ENCODE measurements at places on chromosomes 11 and 22.

DNA sequence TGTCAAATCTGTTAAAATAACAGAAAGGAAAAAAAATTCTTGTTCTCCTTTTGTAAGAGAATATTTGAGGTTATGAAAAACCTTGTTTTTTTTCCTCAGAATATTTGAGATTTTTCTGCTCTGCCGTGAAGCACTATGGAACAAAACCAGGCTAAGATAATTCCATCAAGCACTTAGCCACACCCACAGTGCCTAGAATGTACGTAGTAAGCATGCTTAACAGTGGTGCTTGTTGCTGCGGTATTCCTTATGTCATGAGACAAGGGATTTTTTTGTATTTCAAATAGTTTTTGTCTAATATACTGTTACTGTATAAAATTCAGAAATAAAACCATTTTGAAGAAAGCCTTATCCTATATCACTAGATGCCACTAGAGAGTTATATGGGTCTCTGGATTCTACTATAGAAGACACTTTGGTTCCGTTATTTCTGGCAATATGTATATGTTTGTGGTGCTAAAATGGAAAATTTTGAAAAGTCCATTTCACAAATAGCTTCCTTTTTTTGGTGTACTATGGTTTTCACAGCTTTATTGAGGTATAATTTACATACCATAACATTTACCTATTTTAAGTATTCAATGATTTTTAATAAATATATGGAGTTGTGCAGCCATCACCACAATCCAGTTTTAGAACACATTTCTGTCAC, 23.7 kb downstream of the PDHX start:
- DNase-seq, result no peak

GRCh38 chr11:121351083-121351630, 58.6 kb downstream of the SC5D start:
- DNase-seq, result no peak

- no peak for DNase-seq
Measured at GRCh38 chr11:122751292-122752070, 86.8 kb upstream of the CRTAM start.

DNA sequence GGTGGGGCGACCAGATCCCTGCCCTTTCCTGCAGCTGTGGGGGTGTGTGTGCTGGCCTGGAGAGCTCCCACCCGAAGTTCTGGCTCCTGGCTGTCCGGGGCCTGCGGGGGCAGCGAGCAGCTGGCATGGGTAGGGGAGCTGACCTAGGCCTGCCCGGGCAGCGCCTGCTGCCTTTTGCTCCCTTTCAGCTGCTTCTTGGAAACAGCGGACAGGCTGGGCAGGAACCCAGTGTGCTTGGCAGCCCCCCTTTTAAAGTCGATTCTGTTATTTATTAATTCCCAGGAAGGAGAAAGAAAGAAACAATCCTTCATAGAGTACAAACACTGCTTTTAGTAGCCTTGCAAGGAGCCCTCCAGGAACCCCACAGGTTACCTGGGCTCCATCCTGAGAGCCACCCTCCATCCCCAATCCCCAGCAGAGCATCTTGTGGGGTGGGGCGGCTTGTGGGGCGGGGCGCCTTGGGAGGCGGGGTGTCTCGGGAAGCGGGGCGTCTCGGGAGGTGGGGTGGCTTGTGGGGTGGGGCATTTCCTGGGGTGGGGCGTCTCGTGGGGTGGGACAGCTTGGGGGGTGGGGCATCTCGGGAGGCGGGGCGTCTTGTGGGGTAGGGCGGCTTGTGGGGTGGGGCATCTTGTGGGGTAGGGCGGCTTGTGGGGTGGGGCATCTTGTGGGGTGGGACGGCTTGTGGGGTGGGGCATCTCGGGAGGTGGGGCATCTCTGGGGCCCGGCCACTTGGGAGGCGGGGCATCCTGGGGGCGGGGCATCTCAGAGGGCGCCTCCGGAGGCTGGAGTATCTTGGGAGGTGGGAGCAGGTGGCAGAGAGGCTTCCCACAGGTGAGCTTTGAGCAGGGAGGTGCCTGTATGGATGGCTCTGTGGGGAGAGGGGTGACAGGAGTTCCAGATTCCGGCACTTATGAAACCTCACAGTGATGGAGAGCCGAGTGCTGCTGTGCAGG, 7.0 kb downstream of the CD81 start:
- peak; percentile 76 for DNase-seq

DNA sequence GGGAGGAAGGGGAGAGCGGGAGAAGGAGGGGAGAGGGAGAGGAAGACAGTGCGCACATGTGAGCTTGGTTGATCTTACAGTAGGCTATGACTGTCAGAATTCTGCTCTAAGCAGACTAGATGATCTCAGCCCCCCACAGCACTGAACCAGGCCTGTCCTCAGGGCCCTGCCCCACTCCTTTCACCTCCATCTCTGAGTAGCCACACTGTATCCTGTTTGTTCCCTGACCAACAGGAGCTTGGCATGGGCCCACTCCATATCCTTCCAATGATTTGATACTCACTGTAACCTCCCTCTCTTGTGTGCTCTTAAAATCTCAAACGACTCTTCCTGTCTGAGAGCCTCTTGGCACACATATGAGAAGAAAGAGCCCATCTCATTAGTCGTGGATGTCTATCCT, 86.1 kb upstream of the PARVA start:
- no peak for DNase-seq

- DNase-seq, result no peak
Measured at GRCh38 chr22:31923136-31923535, 21.2 kb upstream of the YWHAH start.

GRCh38 chr22:32355760-32356159, 1.9 kb upstream of the RFPL3 start:
- no peak for DNase-seq

DNA sequence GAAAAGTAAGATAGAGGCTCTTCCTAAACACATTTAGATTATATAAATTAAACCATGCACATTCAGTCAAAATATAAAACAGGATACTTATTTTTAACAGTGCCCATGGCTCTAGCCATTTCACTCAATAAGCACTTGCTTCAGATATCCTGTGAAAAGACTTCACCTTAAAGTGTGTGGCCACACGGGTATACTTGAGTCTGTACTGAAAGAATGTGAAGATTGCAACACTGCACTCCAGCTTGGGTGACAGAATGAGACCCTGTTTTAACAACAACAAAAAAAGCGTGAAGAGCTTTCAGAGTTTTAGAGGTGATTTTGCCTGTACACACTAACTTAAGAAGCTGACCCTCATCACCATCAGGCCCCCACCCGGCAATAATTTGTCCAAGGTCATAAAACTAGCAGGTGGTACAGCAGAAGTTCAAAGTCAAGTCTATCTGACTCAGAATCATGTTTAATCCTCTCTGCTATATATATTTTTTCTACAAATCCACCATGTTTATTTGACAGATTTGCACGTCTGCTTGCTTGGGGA, 203.5 kb upstream of the GUCY1A2 start:
- no peak for DNase-seq

DNA sequence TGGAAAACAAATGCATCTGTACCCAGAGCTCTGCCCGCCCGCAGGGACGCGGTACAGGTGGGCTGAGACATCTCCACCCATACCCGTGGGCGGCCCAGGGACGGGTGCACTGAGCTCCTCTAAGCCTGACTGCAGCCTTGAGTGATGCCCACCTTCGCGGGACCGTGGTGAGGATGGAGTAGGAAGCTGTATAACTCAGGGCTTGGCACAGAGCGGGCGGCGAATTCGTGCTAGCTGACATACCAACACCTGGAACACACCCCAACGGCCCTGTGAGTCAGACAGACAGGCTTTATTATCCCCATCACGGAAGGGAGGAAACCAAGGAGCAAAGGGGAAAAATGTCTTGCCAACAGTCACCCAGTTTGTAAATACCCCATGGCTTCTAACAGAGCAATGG, 61.9 kb downstream of the SMCO4 start:
- DNase-seq, result no peak

- no peak for DNase-seq
Measured at GRCh38 chr22:23104187-23104971, 34.1 kb downstream of the GNAZ start.

DNA sequence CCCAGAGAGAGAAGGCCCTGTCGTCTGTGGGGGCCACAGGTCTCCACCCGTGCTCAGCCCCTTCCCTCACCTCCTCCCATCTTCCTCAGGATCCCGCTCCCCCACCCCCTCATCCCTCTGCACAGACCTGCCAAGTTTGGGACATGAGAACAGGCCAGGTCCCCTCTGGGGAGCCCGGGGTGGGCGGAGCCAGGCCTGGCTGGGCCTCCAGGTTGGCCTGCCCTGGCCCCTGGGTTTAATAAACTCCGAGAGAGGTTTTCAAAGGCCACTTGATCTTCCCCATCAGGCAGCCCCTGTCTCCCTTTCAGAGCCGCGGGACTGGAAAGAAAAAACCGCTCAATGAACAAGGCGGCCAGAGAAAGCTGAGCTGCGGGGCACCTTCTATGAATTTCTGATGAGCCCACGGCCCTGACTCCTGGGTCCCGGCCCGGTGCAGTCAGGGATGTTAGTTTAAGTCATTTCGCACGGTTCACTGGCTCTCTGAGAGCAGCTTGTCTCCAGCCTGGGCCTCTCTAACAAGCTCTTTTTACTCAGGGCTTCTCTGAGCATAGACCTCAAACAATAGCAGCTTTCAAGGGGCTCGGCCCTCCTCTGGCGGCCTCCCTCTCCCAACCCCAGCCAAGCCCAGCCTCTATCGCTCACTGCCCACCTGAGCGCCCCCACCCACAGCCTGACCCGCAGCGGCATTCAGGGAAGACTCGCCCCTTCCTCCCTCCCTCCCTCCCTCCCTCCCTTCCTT, 64.8 kb downstream of the RPUSD4 start:
- no peak for DNase-seq

GRCh38 chr22:22059291-22060002, 76.9 kb upstream of the TOP3B start:
- no peak for DNase-seq

DNA sequence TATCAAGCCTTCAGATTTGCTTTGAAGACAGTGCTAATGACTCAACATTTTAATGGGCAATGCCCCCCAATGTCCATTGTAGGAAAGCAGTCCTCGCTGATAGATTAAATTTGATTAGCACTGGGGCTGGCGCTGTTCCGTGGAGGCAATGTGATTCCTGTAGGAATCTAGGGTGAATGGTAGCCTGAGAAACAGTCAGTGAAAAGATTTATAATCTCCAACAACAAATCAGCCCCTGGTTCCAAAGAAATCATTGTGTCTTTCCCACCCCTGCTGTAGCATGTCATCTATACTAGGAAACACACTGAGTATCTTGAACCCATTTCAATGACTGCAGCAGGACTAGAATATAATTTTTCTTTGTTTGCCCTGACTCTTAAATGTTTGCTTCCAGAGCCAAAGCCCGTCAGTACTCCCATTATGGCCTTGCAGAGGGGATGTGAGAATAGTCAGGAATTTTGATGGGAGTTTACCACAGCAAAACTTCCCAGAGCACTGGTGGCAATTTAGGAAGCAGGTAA, 36.1 kb downstream of the MPPED2 start:
- DNase-seq, result no peak

GRCh38 chr11:95516786-95517185, 272.8 kb downstream of the FAM76B start:
- no peak for DNase-seq

All from CD4-positive, alpha-beta T cell treated with Interleukin-10 for 1 hour (primary cell).